ENCODE measurements at places on chromosomes 5 and 9.

DNA sequence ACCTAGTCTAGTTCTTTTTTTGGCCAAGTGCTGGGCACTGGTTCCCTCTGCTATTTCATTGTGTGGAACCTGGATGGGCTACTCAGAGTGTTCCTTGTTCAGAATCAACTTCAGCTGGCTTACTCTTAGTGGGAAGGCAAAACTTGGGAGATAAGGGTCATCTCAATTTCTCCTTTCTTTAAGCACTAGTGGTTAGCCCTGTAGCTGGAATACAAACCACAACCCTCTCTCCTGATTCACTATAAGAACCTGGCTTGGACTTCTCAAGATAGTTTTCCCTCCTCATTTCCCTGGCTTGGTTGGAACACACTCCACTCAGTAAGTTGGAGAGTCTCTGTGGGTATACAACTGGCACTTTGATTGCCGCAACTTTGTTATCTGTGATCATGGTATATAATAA, 35.1 kb downstream of the GRIA1 start:
- no peak for DNase-seq

- no peak for DNase-seq
Observed at GRCh38 chr9:93824386-93825294, 130.5 kb downstream of the BARX1 start.

GRCh38 chr9:87189006-87189405, 241.7 kb upstream of the GAS1 start:
- no peak for DNase-seq

DNA sequence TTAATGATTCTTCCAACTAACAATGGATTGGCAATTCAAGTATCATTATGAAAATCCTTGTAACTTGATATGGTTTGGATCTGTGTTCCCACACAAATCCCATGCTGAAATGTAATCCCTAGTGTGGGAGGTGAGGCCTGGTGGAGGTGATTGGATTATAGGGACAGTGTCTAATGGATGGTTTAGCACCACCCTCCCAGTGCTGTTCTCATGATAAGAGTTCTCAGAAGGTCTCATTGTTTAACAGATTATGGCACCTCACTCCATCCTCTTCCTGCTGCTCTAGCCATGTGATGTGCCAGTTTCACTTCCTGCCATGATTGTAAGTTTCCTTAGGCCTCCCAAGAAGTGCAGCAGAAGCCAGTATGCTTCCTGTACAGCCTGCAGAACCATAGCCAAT, 1116.2 kb upstream of the EDIL3 start:
- DNase-seq = no peak

DNA sequence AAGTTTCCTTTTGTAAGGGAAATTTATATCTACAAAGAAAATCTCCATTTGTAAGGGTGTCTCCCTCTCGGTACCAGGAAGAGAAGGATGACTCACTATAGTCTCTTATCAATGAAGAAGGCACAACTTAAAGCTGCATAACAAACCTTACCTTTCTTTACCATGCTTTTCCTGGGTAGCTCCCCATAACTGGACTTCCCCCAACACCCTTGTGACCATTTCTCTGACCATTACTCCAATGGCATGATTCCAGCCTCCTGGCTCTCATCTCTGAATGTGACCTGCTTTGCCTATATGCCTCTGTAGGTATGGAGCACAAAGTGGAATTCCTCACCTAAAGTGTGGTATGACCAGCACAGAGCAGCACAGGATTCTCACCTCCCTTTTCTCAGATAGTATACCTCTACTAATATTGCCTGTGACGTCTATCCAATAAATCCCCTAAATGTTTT, 62.8 kb downstream of the GNA14 start:
- DNase-seq = no peak

DNA sequence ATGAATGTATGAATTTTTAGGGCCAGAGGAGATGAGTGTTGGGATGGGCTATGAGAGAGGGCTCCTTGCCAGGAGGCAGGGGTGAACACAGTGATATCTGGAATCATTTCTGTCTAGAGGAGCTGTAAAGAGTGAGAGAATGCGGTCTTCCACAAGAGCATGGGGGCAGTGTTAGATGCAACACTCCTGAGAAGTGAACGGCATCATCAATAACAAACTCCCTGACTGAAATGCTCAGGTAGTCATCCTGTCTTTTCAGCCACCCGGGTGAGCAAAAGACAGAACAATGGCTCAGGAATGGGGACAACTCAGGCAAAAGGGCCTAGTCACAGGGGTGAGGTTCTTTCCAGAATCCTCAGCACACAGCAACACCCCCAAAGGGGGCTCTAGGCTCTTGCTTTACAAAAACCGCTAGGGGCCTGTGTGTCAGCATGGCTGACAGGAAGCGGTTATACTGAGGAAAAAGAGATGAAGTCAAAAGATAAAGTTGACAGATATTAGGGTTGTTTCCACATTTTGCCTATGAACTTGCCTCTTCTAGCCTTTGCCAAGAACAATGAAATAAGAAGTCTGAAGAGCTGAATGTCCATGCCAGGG, 104.6 kb upstream of the LRRTM2 start:
- DNase-seq = no peak

GRCh38 chr9:132193227-132194124, 31.6 kb downstream of the NTNG2 start:
- no peak for DNase-seq

DNA sequence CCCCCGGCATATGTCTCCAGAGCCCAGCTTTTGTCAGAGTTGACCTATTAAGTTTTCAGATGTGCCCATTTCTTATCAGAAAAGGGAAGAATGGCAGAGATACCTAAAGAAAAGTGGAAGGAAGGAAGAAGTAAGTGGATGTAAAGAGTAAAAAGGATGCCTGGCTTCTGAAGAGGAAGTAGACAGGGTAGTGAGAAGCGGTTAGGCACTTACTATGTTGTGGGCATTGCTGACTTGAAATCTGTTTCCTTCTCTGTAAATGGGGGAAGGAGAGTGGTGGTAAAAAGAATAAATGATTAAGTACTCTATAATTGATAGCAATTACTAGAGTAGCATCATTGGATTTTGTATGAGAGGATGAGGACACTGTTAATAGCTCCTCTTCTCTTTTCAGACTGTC, 9.9 kb downstream of the ANP32B start:
- no peak for DNase-seq

- DNase-seq = peak; percentile 11
Observed at GRCh38 chr5:152246401-152246800, 158.7 kb downstream of the NMUR2 start.

- DNase-seq = no peak
Observed at GRCh38 chr9:124880501-124880900, 18.6 kb downstream of the ARPC5L start.

DNA sequence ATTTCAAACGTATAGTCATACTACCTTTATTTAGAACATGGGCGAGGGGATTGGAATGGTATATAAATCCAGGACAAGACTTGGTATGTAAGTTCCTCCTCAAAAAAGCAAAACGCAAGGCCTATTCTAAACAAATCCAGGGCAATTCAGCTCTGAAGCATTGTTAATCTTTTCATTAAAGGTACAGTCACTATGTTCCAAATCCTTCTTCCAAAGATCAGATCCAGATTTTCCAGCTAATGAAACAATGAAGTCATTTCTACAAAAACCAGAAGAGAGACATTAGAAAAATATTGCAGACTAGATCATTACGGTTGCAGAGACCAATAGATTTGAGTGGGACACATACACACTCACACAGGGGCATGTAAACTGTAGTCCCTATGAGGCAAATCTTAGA, 116.1 kb upstream of the BNC2 start:
- no peak for DNase-seq

DNA sequence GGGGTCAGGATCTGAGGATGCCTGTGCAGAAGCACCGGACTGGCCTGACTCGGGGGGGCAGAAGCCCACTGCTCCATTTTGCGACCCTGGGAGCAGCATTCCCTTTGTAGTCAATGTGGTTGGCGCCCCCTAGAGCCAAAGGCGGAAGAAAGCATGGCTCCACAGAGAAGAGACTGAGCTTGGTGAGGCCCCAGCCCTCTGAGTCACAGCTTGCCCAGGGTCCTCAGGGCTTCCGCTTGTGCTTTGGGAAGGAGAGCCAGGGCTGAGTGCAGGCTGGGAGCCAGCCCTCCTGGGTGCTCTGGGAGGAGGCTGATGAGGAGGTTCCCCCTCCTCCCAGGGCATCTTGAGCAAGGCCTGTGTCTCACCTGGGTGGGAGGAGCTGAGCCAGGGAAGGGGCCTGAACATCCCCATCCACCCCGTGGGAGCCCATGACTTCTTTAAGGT, 5.5 kb upstream of the AQP3 start:
- no peak for DNase-seq

- DNase-seq = no peak
Observed at GRCh38 chr5:169549453-169550100, 34.0 kb upstream of the SPDL1 start.

DNA sequence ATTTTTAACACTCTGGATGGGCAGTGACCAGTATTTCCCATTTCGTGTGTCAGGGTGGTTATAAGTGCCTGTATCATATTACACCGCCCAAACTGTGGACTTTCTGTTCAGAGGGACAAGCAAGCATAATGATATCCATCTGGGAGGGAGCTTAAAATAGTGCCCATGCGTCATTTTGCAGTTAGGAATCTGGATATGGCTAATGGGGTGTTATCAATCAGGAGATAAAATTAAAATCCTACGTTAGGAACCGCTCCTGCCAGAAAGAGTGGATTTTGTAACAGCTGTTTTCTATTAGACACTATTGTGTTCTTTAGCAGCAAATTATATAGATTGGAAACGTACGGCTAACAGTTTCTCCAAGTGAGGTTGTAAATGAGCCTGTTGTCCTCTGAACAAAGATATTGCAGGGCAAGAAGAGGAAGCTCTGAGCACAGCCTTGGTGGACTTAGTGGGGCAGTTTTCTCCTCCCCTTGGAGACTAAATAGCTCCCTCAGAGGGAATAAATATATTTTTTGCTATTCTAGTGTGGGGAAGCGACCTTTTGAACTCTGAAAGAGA, 160.4 kb downstream of the SPATA31D1 start:
- peak; percentile 25 for DNase-seq

DNA sequence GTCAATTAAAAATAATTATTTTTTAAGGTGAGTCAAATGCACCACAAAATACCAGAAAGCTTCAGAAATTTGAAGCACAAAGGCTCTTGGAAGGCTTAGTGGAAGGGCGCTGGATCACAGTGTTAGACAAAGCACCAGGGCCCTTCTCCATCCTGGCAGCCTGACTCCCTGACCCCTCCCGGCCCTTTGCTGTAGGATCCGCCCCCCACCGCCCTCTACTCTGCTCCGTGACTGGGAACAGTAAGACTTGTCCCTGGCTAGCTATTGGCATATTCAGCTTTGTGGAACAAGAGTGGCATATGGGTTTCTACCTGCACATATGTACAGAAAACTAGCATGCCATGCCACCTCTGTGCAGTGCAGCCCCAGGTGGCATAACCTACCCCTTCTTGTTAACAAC, 222.1 kb downstream of the SYK start:
- no peak for DNase-seq

Data from forelimb muscle (tissue), 1 donor.